Caco-2 (cell line): ENCODE measurements at places on chromosomes 4 and X.

- DNase-seq = peak; percentile 58
Measured at GRCh38 chr4:128782076-128782715, 27.3 kb upstream of the JADE1 start.

GRCh38 chr4:90345549-90346215 lies 218.5 kb downstream of the CCSER1 start:
- no peak for DNase-seq

- DNase-seq = no peak
Measured at GRCh38 chr4:177214935-177215334, 94.7 kb upstream of the NEIL3 start.

DNA sequence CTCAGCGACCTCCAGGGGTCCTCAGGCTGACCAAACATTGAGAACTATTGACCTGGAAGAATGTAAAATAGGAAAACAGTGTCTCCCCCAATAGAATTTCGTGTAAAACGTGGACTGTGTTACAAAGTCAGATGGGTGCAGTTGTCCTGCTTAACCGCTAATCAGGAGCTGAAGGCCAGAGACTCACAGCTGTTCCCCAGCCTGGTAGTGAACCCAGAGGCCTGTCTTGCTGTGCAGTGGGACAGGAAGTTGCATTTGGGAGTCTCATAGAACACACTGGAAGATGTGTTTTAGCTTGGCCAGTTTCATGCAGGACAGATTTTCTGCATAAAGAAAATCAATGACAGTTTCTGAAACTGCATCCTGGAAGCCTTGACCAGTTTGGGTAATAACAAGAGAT lies 151.5 kb downstream of the PTTG2 start:
- DNase-seq = no peak

DNA sequence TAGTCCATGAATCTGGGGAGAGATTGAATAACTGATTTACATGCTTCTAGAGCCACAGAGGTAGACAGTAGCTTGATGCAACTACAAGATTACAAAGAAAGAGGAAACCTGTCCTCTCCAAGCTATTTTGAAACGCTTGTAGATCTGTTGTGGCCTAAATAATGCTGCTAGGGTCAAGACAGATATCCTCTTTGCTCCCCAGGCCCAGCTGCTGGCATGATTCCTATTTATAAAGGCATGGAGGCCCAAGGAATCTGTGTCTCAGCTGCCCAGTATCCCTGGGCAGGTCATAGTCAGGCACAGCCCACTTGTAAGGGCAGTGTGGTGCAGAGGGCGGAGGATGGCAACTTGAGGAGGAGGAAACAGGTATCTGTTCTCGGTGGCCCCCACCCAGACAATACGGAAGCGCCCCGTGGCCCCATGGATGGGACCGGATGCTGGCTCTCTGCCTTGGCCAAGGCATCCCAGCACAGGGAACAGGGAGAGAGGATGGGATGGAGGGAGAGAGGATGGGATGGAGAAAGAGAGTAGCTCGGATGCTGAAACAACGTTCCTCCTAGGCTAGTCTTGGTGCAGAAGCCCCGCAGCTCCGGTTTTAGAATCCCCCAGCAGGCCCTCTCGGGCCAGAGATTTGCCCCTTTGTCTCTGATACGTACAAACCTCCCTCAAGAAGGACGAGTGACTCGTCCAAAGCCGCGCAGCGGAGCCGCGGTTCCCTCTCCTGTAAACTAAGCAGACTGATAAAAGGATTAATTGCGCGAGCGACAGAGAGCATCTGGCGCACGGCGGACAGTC lies 767 bp upstream of the SMIM20 start:
- peak; percentile 20 for DNase-seq

- no peak for DNase-seq
Measured at GRCh38 chr4:1196421-1197183, 24.2 kb upstream of the SPON2 start.

DNA sequence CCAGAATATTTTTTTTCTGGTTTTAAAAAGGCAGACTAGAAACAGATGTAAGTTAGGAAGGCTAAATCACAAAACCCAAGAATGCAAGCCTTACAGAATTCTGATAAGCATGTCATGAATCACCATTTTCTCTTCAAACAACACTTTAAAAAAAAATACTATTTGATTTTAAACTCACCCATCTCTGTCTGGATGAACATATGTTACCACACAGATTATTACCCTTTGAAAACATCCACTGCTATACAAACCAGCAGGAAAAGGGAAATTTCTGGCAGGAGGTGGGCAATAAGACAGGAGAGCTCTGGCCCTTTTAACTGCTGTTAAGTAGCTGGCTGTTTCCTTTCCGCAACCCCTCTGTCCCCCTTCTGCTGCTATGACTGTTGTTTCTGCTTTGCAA lies 317.7 kb upstream of the NOCT start:
- no peak for DNase-seq

DNA sequence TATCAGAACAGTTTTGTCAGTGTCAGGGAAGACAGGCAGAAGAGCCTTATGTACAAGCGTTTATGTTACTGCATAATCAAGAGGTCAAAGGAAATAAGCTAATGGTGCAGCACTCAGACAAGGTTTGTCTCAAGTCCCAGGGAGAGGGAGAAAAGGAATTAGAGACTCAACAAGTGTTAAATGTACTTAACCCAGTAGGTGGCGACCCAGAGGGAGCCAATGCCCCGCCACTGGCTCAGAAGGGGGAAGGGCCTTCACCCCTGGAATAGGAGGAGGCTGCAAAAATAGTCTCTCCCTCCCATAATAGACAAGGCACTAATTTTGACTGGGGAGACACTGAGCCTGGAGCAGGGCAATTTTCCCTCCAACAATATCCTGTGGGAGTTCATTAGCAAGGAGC lies 14.1 kb upstream of the PAPSS1 start:
- no peak for DNase-seq

GRCh38 chr4:86918539-86919072 lies 16.2 kb upstream of the AFF1 start:
- DNase-seq = no peak

- no peak for DNase-seq
Measured at GRCh38 chr4:53653484-53654053, 62.3 kb upstream of the LNX1 start.

- DNase-seq = no peak
Measured at GRCh38 chrX:111352424-111352823, 59.6 kb downstream of the DCX start.

DNA sequence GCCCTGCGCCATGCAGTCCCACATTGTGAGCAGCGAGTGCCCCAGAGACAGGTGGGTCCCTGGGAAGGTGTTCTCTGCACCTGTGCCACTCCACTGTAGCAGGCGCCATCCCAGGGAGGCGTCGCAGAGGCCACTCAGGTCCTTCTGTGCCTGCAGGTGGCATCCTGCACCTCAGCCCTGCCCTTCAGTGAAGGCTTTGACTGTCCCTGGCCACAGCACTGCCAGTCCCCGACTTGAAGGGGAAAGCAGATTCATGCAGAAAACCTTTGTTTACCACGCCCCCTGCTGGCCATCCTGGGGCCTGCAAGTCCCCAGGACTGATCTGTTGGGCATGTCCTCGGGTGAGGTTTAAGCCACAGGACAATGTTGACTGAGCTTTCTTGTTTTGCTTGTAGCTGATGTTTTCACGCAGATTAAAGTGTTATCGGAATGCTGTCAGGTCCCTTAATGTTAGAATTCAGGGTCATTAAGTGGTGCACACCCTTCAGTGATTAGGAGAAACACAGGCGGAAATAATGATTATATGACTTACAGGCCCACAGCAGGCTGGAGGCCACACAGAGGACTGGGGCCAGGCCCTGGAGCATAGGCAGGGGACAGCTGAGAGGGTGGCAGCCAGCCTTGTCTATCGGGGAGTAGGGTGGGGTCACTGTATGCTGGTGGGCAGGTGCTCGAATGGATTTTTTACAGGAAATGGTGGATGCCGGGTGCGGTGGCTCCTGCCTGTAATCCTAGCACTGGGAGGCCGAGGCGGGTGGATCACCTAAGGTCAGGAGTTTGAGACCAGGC lies 5.0 kb downstream of the TACC3 start:
- peak; percentile 83 for DNase-seq

- no peak for DNase-seq
Measured at GRCh38 chrX:23752740-23753415, 9.8 kb upstream of the ACOT9 start.

- no peak for DNase-seq
Measured at GRCh38 chr4:45062935-45063545, 336.7 kb upstream of the GNPDA2 start.

- no peak for DNase-seq
Measured at GRCh38 chrX:136850441-136851175, 29.9 kb downstream of the RBMX start.

GRCh38 chr4:138864961-138865720 lies 150.4 kb upstream of the NOCT start:
- no peak for DNase-seq

DNA sequence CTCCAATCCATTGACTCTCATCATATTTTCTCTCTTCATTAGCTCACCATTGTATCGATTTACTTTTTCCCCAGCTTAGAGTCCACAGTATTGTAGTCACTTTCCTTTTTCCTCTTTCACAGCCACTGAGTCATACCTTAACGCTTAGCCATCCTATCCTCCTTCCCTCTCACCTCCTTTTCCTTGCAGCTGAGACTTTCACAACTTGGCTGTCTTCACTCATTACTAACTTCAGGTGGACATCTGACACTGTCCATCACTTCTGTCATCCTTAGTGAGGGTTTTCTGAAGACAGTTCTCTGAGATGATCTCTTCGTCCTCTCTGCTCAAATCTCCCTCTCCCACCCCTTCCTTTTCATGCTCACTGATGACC lies 70.5 kb upstream of the ESX1 start:
- no peak for DNase-seq

GRCh38 chrX:154082396-154083125 lies 15.0 kb downstream of the MECP2 start:
- no peak for DNase-seq

- DNase-seq = no peak
Measured at GRCh38 chrX:108439961-108440696, 491 bp downstream of the COL4A5 start.

GRCh38 chrX:154477891-154478477 lies 1.1 kb downstream of the LAGE3 start:
- DNase-seq = no peak

GRCh38 chrX:13471269-13471668 lies 98.1 kb upstream of the EGFL6 start:
- no peak for DNase-seq

DNA sequence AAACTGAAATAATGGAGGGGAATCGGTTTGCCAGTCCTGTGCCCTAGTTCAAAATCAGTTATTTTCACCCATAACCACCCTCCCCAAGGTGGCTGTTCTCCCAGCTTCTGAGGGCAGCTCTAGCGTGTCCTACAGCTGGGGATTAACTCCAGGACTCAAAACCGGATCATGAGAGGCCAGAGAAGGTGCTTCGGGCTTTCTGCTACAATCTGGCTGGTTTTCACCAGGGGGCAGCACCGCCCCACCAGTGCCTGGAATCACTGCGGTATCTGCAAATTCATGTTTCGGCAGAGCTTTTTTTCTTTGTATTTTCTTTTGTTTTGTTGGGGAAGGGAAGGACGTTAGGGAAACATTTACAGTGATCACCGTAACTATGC lies 28.4 kb downstream of the PDHA1 start:
- peak; percentile 72 for DNase-seq

- DNase-seq = no peak
Measured at GRCh38 chrX:25241461-25241860, 225.7 kb upstream of the ARX start.

DNA sequence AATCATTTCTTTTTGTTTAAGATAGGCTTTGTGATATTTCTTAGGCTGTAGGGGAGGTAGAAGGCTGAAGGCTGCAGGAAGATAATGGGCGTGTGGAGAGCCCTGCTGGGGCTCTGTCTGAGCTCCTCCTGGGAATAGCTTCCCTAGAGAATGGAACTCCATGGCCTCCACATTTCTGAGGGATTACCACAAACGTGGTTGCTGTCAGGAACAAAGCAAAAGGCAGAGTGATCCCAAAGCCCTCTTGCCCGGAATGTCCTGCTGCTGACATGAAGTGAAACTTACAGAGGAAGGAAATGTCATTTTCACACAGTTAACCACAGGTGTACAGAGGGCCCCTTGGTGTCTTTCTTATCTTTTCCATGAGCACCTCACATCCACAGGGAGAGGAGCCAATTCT lies 89.3 kb downstream of the DDIT4L start:
- no peak for DNase-seq
